ENCODE measurements at places on chromosomes 16 and 17. TPM values are rescaled to one million over a fixed set of nuclear protein-coding genes. Genes with fewer than 3 reads are reported as not detected.

The MYLK3 gene
- total RNA-seq, result 0.75 TPM

The UMOD gene
- 0.11 TPM for total RNA-seq

The NTN1 gene
- 3.3 TPM for total RNA-seq

- H3K4me1 ChIP-seq, result peaks cover 4% of the 10 kb centered on the region
- no peak overlapping the region for H3K4me3 ChIP-seq
- no peaks in the 10 kb centered on the region for H3K36me3 ChIP-seq
- no peaks in the 10 kb centered on the region for H3K27me3 ChIP-seq
Measured at GRCh38 chr16:17224879-17225281, 245.9 kb downstream of the XYLT1 start.

- H3K4me1 ChIP-seq, result no peaks in the 10 kb centered on the region
- no peak overlapping the region for H3K27ac ChIP-seq
- H3K4me3 ChIP-seq, result no peak overlapping the region
- no peaks in the 10 kb centered on the region for H3K27me3 ChIP-seq
Measured at GRCh38 chr16:87339086-87339723, 22.0 kb upstream of the C16orf95 start.

DNA sequence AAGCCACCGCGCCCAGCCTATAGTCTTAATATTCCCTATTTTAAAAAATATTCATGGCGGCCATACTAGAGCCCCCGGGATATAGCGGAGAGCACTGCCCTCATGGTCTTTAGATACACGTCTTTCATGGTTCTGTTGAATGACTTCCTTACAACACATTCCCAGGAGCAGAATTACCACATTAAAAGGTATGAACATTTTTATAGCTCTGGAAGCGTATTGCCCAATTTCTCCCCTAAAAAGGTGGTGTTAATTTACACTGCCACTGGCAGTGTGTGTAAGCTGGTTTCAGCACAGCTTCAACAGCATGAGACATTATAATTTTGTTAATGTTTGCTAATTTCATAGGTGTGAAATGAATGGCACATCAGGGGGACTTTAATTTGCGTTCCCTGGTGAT lies 19.0 kb downstream of the C17orf100 start:
- H3K4me1 ChIP-seq, result no peaks in the 10 kb centered on the region
- H3K4me3 ChIP-seq, result no peak overlapping the region
- peaks cover 3% of the 10 kb centered on the region for H3K36me3 ChIP-seq
- peaks cover 18% of the 10 kb centered on the region for H3K27me3 ChIP-seq

DNA sequence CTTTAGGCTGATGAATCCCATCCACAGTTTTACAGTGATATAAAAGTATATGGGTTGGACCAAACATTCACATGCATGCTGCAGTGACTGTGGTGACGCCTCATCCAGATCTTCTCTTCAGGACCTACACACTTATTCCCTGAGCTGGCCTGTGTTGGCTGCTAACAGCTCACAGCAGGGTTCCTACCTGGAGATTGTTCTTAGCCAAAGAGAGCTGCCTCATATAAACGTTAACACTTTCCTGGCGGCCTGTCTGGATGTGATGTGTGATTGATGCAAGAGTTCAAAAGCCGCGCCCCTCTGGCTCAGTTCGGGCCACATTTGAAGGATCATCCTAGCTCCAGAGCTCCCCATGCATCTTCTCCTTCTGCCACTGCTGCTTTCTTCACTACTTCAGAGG lies 93.0 kb upstream of the NETO2 start:
- no peak for DNase-seq
- H3K4me3 ChIP-seq, result no peak overlapping the region
- H3K36me3 ChIP-seq, result peaks cover 7% of the 10 kb centered on the region
- no peaks in the 10 kb centered on the region for H3K27me3 ChIP-seq
